ENCODE measurements at places on chromosomes 4 and X. TPM values are rescaled to one million over a fixed set of nuclear protein-coding genes. Genes with fewer than 3 reads are reported as not detected.

CCDC120 gene
- total RNA-seq = 11.0 TPM

DNA sequence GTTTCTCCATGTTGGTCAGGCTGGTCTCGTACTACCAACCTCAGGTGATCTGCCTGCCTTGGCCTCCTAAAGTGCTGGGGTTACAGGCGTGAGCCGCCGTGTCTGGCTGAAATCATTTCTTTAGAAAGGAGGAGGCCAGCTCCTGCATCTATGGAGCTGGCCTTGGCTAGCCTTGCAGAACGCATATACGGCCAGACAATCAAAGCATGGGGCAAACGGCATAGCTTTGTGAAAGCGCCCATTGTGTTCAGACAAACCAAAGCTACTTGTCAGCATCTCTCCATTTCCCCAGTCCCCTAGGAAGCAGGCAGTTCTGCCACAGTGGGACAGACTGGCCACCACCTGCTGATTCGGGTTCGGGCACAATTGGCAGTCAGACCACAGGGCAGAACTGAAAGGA is 48.9 kb upstream of the IQSEC2 start:
- no peak for DNase-seq
- H3K36me3 ChIP-seq = no peaks in the 10 kb centered on the region
- no peak overlapping the region for H3K4me3 ChIP-seq
- no peaks in the 10 kb centered on the region for H3K4me1 ChIP-seq
- no peaks in the 10 kb centered on the region for H3K27me3 ChIP-seq
- no peak overlapping the region for H3K27ac ChIP-seq

DNA sequence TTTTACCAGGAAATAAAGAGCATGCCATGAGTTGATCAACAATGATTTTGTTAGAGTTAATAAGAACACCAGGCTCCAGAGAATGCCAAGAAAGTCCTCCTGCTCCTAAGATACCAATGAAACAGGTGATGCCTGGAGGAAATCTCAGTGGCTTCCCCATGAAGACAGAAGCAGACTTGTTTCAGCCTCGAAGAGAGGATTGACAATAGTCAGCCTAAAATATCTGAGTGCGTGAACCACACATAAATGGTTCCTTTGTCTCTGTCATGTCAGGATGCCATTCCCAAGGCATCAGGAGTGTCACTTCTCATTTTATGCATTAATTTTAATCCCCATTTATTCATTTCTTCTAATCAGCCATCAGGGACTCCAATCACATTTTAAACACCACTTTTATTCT is 69.6 kb downstream of the PHOX2B start:
- no peak overlapping the region for H3K4me3 ChIP-seq
- no peaks in the 10 kb centered on the region for H3K4me1 ChIP-seq
- no peak for DNase-seq
- H3K27ac ChIP-seq = no peak overlapping the region
- no peaks in the 10 kb centered on the region for H3K27me3 ChIP-seq
- no peaks in the 10 kb centered on the region for H3K36me3 ChIP-seq

DNA sequence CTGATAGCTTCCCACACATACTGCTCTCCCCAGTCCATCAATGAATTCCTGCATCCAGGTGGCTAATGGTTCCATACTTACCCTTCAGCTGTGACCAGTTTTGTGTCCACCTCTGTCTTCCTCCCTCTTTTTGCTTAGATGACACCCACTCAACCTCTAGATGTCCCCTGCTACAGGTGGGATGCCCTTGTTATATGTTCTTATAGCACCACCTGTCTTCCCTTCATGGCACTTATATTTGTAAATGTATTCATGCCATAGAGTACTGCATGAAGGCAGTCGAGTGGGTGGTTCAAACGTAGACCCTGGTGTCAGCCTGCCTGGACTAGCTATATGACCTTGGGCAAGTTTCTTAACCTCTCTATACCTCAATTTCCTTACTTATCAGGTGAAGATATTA is 6.5 kb upstream of the USP46 start:
- no peak for DNase-seq
- H3K36me3 ChIP-seq = no peaks in the 10 kb centered on the region
- no peaks in the 10 kb centered on the region for H3K27me3 ChIP-seq

DNA sequence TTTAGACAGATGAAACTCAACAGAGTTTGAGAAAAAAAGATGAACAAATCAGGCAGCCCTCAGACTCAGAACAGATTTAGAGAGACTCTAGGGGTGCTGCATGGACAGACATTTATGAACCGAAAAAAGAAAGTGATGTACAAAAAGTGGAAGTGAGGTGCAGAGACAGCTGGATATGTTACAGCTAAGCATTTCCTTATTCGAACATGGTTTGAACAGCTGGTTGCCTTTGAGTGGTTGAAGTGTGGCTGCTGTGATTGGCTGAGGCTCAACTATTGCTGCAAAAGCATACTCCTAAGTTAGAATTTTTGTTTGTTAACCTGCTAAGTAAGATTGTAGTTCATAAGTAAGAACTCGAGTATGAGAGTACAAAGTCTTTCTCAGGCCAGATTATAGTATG is 331.5 kb upstream of the PABPC4L start:
- no peak overlapping the region for H3K4me3 ChIP-seq
- no peaks in the 10 kb centered on the region for H3K36me3 ChIP-seq
- no peak overlapping the region for H3K27ac ChIP-seq
- H3K4me1 ChIP-seq = no peaks in the 10 kb centered on the region
- H3K27me3 ChIP-seq = no peaks in the 10 kb centered on the region

DNA sequence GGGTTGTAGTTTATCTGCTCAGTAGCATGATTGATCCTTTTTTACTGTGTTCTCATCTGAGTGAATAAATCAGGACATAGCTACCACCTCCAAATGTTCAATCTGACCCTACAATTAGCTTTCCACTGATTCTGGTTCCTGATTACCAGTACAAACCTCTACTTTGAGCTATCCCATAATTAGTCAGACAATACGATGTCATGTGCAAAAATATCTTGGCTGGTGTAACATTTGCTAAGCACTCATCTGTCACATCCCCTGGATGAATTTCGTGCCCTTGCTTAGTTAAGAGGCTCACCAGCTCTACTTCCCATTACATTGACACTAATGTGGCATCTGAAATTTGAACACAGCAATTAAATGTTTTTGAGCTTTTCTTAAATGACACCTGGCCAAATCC is 1101.0 kb upstream of the PCDH7 start:
- H3K36me3 ChIP-seq = no peaks in the 10 kb centered on the region
- DNase-seq = no peak
- H3K27ac ChIP-seq = no peak overlapping the region
- no peak overlapping the region for H3K4me3 ChIP-seq

- H3K4me3 ChIP-seq = no peak overlapping the region
- peak; percentile 55 for DNase-seq
- no peak overlapping the region for H3K27ac ChIP-seq
- H3K27me3 ChIP-seq = no peaks in the 10 kb centered on the region
These were observed 2.7 kb upstream of the GEMIN8 start for GRCh38 chrX:14032406-14032805.

- H3K27me3 ChIP-seq = no peaks in the 10 kb centered on the region
- H3K27ac ChIP-seq = no peak overlapping the region
- DNase-seq = no peak
- no peak overlapping the region for H3K4me3 ChIP-seq
- no peaks in the 10 kb centered on the region for H3K4me1 ChIP-seq
- no peaks in the 10 kb centered on the region for H3K36me3 ChIP-seq
These were observed 43.0 kb downstream of the UGT2B28 start for GRCh38 chr4:69323284-69323683.

MAGEA2B gene
- total RNA-seq = 2.1 TPM

DNA sequence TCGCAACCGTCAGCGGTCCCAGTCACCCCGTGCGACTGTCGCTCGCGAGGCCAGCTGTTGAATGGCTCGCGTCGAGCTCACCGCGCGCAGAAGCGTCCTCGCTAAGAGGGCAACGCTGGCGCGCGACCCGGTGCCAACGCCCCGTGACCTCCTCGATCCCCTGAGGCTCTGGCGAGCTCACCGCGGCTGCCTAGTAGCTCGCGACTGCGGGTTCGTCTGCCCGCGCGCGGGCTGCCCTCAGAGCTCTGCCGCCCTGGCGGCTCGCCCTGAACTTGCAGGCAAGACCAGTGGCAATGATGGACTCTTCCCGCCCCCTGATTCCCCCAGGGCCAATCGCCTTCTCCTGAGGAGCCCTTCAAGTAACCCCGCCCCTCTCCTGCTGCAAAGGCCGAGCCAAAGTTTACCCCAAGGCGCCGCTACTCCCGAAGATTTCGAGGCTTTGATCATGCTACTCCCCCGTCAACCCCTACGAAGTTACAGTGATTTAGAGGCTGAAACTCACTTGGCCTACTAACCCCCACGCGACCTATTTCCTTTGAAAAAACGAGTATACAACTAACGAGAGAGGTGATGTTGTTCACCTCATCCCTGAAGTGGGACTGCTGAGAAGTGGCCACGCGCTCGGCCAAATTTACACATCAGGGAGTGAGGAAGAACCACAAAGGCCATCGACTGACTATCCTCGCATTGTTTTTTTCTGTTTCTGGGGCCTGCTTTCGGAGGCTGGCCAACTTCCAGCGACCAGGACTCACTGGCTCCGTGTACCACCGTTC is 37.5 kb downstream of the PGRMC1 start:
- no peaks in the 10 kb centered on the region for H3K27me3 ChIP-seq
- DNase-seq = peak; percentile 69
- H3K27ac ChIP-seq = no peak overlapping the region
- H3K4me3 ChIP-seq = peak overlapping the region; percentile 34
- no peaks in the 10 kb centered on the region for H3K4me1 ChIP-seq

GRCh38 chr4:53436251-53436650 is 58.8 kb downstream of the FIP1L1 start:
- no peaks in the 10 kb centered on the region for H3K27me3 ChIP-seq
- H3K27ac ChIP-seq = no peak overlapping the region
- no peaks in the 10 kb centered on the region for H3K36me3 ChIP-seq
- H3K4me1 ChIP-seq = no peaks in the 10 kb centered on the region
- no peak for DNase-seq

GRCh38 chr4:92236877-92237276 is 66.9 kb upstream of the GRID2 start:
- no peak for DNase-seq
- no peaks in the 10 kb centered on the region for H3K36me3 ChIP-seq
- no peak overlapping the region for H3K4me3 ChIP-seq

GRCh38 chrX:7091923-7092322 is 55.6 kb upstream of the STS start:
- H3K36me3 ChIP-seq = no peaks in the 10 kb centered on the region
- no peaks in the 10 kb centered on the region for H3K27me3 ChIP-seq
- no peaks in the 10 kb centered on the region for H3K4me1 ChIP-seq

SRP72 gene
- total RNA-seq = 67.9 TPM

MAGEB1 gene
- total RNA-seq = 63.7 TPM

DNA sequence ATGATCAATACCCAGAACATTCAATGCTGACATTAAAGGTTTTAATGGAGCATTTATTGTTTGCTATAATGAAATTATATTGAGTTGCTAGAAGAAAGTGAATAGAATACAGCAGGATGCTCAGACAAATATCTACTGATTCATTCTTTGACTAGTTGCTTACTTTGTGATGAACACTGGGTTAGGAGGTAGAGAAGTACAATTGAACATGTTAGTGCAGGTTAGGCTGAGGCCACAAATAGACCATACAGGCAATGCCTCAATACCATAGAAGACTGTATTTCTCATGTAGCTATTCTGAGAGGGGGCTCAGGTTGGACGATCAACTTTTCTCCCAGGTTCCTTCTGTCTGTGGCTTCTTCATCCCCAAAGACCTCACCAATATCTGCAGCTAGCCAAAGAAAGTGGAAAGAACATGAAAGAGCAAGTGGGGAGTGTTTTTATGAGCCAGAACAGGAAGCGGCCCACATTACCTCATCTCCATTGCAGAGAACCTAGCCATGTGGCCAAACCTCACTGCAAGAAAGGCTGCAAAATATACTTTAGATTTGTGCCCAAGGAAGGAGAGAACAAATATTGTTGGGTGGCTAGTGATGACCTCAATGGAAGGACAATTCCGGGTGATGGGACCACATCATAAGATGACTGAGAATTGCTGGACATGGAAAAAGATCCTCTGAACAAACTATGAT is 180.3 kb upstream of the GATB start:
- H3K4me1 ChIP-seq = no peaks in the 10 kb centered on the region
- H3K27ac ChIP-seq = no peak overlapping the region
- no peak overlapping the region for H3K4me3 ChIP-seq
- no peaks in the 10 kb centered on the region for H3K27me3 ChIP-seq

DNA sequence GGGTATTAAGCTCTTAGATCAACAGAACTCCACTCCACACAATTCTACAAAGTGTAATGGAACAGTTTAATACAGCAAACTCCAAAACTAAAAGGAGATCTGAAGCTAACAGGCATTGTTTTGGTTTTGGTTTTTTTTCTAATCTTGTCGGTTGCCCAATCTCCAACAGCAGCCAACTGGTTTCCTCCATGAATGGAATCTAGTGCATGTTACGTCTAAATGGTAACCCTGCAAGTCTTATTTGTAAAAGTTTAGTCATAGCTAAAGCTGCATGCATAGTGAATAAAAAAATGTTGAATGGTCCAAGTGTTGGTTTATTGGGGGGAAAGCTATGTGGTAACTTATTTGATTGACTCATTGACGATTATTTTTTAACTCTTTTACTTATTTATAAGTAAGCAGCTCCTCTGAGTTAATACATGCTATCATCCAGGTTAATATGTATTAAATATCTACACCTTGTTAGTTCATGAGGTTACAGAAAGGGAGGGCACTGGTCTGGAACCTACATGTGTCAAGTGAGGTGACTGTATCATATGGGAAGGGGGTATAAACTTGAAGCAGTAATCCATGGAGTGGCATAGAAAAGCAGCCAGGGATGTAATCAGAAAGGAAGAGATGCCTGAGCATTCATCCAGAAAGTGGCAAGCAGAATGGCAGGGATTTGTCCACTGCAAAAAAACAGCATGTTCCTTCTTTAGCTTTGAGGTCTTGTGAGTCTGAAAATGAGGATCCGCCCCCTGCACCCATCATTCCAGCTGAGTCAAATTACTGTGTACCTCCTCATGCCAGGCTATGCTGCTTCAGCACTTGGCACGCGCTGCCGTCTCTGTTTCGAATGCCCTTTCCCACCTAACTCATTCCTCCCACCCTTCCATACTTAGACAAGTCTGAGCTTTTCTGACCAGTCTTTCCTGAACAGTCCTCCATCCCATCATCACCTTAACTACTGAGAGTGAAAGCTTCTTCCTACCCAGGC is 81.7 kb downstream of the PDGFC start:
- peak; percentile 18 for DNase-seq
- no peaks in the 10 kb centered on the region for H3K36me3 ChIP-seq
- no peaks in the 10 kb centered on the region for H3K27me3 ChIP-seq
- H3K4me1 ChIP-seq = no peaks in the 10 kb centered on the region
- H3K27ac ChIP-seq = no peak overlapping the region

DNA sequence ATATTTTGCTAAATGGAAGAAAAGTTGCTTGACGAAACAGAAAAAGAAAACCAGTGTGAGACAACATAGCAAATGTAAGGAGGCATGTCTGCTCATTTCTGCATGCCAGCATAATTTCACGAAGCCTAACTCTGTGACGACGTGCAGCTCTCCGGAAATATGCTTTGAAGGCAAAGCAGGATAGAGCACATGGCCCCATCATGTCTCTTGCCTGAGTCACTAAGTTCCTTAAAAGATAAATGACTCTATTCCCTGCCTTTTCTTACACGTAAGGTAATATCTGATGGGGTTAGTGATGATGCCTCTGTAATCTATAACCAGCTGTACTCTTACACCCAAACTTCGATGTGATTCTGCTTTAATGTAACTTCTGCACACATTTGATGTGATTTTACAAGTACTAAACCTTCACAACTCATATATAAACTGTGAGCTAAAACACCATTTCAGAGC is 64.5 kb downstream of the ANXA3 start:
- no peaks in the 10 kb centered on the region for H3K36me3 ChIP-seq
- no peaks in the 10 kb centered on the region for H3K4me1 ChIP-seq
- no peaks in the 10 kb centered on the region for H3K27me3 ChIP-seq
- no peak for DNase-seq
- no peak overlapping the region for H3K27ac ChIP-seq
